ENCODE measurements at places on chromosomes 7 and 10. TPM values are rescaled to one million over a fixed set of nuclear protein-coding genes. Genes with fewer than 3 reads are reported as not detected.
A peak's percentile ranks its signal among the peaks of the same experiment; 100 is the strongest.

- H3K4me1 ChIP-seq: peaks cover 19% of the 10 kb centered on the region
- H3K36me3 ChIP-seq: no peaks in the 10 kb centered on the region
- no peak overlapping the region for H3K27ac ChIP-seq
- H3K4me3 ChIP-seq: no peak overlapping the region
Observed at GRCh38 chr10:60388709-60389301, 870 bp downstream of the ANK3 start.

SBDS gene
- 151 TPM for total RNA-seq

DNA sequence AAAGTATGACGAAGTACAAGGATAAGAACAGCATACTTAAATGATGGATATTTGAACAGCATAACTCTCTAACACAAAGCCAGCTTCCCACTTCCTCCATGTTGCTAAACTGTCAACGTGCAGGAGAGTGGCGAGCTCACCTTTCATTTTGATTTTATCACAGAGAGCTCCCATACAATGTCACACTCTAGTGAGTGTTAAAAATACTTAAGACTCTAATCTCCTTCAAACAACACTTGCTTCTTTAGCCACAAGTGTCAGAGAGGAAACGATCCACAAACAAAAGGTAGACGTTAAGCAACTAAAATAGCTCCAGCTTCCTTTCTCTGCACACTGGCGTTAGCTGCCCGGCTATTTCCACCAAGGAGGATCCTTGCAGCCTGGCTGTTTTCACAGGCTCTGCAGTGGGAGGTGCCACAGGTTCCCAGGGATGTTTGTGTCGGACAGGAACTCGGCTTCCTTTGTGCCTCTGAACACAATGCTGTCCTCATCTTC is 194.6 kb downstream of the COBL start:
- H3K27me3 ChIP-seq: no peaks in the 10 kb centered on the region
- H3K27ac ChIP-seq: no peak overlapping the region
- no peak for DNase-seq
- peaks cover 15% of the 10 kb centered on the region for H3K4me1 ChIP-seq

- no peaks in the 10 kb centered on the region for H3K36me3 ChIP-seq
- H3K27ac ChIP-seq: no peak overlapping the region
- no peak overlapping the region for H3K4me3 ChIP-seq
Observed at GRCh38 chr10:111990734-111991133, 192.8 kb downstream of the GPAM start.

DNA sequence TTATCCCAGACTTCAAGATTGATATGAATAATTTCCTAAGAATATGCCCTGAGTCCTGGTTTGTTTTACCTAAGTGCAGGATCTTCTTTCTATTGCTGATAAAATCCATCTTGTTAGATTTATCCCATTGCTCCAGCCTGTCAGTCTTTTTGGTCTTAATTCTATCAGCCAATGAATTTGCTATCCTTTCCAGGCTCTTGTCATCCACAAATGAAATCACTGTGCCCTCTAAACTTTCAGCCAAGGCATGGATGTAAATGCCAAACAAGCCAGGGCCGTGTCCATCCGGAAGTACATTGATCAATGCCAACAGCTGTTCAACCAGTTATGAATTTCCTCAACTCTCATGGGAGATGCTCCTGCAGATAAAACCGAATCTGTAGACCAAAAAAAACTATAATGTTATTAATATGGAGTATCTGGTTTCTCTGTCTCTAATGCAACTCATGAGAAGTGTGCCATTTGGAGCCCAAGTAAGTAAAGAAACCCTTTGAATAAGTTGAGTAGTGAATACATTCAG is 40.0 kb downstream of the NPY start:
- H3K4me3 ChIP-seq: no peak overlapping the region
- H3K27me3 ChIP-seq: peaks cover 14% of the 10 kb centered on the region
- DNase-seq: no peak
- no peaks in the 10 kb centered on the region for H3K36me3 ChIP-seq
- no peaks in the 10 kb centered on the region for H3K4me1 ChIP-seq

GRCh38 chr10:14588084-14588937 is 186.4 kb downstream of the FAM107B start:
- H3K27me3 ChIP-seq: no peaks in the 10 kb centered on the region
- no peaks in the 10 kb centered on the region for H3K36me3 ChIP-seq
- DNase-seq: peak; percentile 98
- peak overlapping the region; percentile 90 for H3K27ac ChIP-seq

CARD11 gene
- not detected for total RNA-seq

- H3K4me3 ChIP-seq: no peak overlapping the region
- no peak overlapping the region for H3K27ac ChIP-seq
- DNase-seq: no peak
- H3K36me3 ChIP-seq: no peaks in the 10 kb centered on the region
- H3K27me3 ChIP-seq: no peaks in the 10 kb centered on the region
Observed at GRCh38 chr7:157989589-157989988, 598.0 kb downstream of the PTPRN2 start.

CCDC146 gene
- 0.89 TPM for total RNA-seq

TOMM7 gene
- 84.1 TPM for total RNA-seq

ANKRD7 gene
- 0.25 TPM for total RNA-seq

DNA sequence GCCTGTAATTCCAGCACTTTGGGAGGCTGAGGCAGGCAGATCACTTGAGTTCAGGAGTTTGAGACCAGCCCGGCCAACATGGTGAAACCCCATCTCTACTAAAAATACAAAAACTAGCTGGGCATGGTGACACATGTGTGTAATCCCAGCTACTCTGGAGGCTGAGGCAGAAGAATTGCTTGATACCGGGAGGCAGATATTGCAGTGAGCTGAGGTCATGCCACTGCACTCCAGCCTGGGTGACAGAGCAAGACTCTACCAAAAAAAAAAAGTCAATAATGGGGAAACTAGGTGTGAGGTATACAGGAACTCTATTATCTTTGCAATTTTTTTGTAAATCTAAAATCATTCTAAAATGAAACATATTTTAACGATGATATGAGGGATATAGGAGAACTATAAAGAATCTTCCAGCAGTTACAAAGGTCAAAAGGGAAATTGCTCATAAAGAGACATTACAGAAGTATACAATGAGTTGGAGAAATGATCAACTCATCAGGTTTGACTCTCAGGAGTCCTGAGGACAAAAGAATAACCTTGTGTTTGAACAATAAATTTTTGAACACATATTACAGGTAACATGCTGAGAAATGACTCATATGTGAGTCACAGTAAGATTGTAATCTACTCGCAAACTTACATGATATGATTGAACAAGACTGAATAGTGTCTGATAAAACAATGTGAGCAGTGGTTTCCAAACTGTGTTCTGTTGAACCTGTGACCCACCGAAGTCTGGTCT is 272.6 kb downstream of the FGFR2 start:
- H3K4me1 ChIP-seq: no peaks in the 10 kb centered on the region
- no peaks in the 10 kb centered on the region for H3K36me3 ChIP-seq
- H3K4me3 ChIP-seq: no peak overlapping the region

ASB4 gene
- total RNA-seq: not detected

- no peaks in the 10 kb centered on the region for H3K27me3 ChIP-seq
- H3K4me1 ChIP-seq: no peaks in the 10 kb centered on the region
- DNase-seq: no peak
- no peaks in the 10 kb centered on the region for H3K36me3 ChIP-seq
- H3K4me3 ChIP-seq: no peak overlapping the region
Observed at GRCh38 chr7:5667391-5667790, 114.1 kb downstream of the RNF216 start.

Data from GM23248 (cell line).